Central memory CD4-positive, alpha-beta T cell (primary cell): ENCODE measurements at places on chromosomes 4 and X.

DNA sequence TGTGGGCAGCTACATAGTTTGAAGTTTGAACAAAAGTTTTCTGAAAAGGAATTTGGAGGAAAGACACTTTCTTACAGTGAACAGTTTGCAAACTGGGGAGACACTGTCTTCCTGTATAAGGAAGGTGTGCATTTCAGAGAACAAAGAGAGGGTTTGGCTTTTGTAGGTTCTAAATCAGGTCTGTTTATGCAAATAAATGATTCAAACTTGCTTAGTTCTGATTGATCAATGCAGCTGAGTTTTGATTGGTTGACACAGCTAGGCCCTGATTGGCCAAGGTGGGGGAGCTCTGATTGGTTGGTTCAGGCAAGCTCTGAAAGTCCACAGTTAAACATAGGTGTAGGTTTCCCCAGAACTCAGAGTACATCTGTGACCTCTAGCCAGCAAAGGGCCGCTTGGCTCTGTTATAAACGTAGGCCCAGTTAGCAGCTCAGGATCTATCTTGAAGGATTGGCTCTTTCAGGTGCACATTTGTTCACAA, 63.0 kb upstream of the ENPP6 start:
- DNase-seq: peak; percentile 43

DNA sequence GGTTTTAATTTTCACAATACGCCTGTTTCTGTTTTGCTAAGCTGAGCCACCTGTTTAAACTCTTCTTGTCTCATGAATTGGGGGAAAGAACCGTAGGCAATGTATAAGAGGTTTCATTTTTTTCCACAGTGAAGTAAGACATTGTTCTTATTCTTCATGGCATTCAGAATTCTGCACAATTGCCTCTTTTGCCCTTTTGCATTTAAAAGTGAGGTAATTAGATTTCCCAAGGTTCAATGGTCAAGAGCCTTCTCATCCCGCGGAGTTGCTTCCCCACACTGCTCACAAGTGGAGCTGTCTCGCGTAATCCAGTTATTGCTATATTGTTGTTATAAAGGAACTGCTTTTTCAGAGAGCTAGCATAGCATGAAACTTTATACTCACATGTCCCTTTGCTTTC, 90.9 kb upstream of the SPRY1 start:
- DNase-seq: no peak

DNA sequence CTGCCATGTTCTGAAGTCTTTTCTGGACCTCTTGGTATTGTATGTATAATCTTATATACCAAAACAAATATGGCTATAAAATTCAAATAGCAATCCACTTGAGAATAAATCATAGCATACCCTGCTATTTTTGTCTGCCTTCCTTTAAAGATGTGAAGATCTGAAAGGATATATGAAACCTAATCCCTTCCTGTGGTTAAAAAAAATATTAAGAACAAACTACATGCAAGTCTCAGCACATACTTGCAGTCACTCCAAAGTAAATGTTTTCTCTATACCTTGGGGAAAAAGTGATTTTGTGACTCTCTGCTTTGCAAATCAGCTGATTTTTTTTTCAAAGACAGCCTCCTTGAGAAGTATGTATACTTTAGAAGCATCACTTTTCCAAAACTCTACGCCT, 322.9 kb downstream of the ANKRD50 start:
- DNase-seq: no peak

DNA sequence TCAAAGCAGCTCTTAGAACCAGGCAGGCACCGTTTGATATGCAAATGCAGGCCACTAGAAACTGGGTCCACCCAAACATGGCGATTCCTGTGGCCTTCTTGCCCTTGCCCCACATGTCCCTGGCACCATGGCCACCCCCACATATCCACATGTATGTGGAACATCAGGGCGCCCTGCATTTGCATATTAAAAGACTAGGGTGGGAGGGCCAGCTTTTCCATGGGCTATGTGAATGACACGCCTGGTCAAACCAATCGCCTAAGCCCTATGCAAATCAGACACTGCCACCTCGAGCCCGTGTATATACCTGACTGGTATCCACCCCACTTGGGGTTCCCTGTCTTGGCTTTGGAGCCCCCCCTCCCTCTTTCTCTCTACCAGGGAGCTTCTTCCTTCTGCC, 107.0 kb downstream of the ABLIM2 start:
- no peak for DNase-seq

DNA sequence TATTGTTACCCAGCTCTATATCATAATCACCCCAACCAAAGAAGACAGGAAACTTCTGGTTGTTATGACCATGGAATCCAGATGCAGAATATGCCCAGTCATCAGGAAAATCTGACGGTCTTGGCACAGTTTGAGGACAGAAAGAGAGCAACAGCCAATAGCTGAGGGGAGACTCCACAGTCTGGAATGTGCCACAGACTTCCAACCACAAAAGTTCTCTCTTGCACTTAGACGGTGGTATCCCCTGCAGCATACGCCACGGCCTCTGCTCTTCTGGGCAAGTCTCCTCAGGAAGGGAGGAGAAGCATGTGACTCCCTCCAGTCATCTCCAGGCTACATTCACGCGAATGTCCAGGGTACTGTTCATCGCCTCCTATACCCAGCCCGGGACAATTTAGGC, 18.4 kb downstream of the ZNF827 start:
- DNase-seq: no peak

DNA sequence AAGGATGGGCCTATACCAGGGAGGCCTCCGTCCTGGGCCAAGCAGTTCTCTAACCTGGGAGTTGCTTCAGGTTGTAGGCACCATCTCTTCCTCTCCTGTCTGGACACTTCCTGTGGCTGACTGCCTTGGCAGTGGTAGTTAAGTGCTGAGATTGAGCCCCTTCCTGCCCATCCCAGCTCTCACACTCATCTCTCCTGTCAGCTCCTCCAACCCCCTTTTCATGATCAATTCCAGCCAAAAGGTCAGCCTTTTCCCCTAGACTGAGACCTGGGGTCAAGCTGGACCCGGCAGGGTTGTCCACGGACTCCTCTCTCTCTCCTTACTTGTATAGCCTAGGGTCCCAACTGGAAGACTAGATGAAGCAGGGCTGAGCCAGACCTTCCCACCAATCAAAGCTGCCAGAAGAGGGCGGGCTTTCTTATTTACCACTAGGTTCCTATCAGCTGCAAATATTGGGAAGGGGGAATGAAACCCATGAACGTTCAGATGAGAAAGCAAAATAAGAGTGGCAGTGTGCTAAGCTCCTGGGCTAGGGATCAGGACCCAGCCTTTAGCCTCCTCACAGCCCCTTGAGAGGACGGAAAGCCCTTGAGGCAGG, 34.5 kb downstream of the KDM5C start:
- DNase-seq: no peak

DNA sequence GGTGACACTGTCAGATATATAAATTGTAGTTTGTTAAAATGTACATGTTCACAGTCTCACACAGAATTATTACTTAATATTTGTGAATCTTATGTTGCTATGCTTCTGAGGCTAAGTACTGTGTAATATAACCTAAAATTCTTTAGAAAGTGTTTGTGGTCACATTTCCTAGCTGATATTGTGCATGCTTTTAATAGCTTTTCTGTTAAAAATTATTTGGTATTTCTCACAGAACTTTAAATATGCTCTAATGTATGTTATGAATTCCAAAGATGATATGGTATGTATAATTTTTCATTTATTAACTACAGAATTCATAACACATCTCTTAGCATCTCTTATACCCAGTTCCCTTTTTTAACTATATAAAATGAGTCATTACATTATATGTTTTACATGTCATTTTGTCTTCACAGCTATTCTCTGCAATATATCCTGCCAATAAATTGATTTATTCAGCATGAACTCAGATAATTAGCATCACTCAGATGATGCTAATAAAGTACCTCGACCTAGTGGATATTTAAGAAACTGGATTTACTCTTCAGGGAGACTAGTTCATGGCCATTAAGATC, 9.3 kb downstream of the PTPN13 start:
- no peak for DNase-seq

GRCh38 chr4:147284935-147285334, 196.0 kb upstream of the EDNRA start:
- no peak for DNase-seq

- DNase-seq: no peak
These were observed 49.5 kb upstream of the ENPP6 start for GRCh38 chr4:184267206-184267608.

DNA sequence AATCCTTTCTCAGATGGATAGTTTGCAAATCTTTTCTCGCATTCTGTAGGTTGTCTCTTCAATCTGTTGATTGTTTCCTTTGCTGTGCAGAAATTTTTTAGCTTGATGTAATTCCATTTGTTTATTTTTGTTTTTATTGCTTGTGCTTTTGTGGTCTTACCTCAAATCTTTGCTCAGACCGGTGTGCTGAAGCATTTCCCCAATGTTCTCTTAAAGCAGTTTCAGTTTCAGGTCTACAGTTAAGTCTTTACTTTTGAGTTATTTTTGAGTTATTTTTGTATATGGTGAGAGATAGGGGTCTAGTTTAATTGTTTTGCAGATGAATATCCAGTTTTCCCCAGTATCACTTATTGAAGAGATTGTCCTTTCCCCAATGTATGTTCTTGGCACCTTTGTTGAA, 18.2 kb upstream of the SLC25A14 start:
- DNase-seq: no peak

GRCh38 chr4:69038582-69038981, 57.7 kb upstream of the UGT2B7 start:
- no peak for DNase-seq

GRCh38 chr4:88527787-88528186, 4.2 kb upstream of the PYURF start:
- DNase-seq: no peak

DNA sequence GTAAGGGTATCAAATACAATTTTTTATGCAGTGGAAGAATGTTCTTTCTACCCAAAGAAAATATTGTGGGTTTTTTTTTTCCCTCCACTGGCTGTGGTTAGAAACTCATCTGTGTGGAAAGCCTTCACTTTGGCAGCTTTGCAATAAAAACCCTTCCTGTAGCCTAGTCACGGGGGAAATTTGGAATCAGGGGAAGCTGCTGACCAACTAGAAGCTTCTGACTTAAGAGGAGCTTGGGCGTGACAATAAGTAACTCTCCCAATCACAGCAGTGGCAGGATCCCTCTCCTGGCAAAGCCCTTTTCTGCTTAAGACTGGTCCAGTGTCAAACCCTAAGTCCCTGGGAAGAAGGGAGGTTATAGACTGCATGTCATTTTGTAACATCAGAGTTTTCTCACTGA, 87.9 kb downstream of the LRRC66 start:
- DNase-seq: no peak

GRCh38 chr4:12636191-12636590, 847.9 kb downstream of the RAB28 start:
- DNase-seq: no peak

DNA sequence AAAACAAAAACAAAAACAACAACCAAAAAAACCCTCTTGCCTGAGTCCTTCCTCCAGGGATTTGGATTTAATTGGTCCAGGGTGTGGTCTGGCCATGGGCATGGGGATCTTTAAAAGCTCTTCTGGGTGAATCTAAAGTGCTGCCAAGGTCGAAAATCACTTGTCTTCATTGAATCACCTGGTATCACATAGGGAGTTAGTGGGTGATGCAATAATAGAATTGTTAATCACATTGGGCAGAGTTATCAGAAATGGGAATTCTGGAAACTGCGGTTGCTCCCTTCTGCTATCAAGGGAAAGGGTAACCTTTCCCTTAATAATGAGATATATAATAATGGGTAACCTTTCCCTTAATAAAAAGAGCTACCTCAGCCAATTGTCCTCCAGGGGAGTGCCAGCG, 267.9 kb upstream of the KLF3 start:
- no peak for DNase-seq

- DNase-seq: no peak
These were observed 8.2 kb upstream of the ITM2A start for GRCh38 chrX:79375340-79375739.

DNA sequence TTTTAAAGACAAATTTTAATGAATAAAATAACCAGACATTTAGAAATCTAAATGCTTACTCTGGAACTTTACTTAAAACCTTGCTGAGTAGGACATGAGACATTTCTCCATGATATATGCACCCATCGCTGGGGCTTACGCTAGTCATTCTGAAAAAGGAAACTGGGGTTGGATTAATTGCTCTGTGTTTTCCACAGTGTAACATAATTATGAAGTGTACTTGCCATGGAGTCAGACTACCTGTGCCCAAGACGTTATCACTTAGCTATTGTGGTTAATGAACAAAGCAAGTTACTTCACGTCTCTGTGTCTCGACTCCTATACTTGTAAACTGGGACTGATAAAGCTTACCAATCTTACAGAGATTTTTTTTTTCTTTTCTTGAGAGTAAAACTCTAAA, 47.8 kb downstream of the SHISA3 start:
- DNase-seq: no peak

DNA sequence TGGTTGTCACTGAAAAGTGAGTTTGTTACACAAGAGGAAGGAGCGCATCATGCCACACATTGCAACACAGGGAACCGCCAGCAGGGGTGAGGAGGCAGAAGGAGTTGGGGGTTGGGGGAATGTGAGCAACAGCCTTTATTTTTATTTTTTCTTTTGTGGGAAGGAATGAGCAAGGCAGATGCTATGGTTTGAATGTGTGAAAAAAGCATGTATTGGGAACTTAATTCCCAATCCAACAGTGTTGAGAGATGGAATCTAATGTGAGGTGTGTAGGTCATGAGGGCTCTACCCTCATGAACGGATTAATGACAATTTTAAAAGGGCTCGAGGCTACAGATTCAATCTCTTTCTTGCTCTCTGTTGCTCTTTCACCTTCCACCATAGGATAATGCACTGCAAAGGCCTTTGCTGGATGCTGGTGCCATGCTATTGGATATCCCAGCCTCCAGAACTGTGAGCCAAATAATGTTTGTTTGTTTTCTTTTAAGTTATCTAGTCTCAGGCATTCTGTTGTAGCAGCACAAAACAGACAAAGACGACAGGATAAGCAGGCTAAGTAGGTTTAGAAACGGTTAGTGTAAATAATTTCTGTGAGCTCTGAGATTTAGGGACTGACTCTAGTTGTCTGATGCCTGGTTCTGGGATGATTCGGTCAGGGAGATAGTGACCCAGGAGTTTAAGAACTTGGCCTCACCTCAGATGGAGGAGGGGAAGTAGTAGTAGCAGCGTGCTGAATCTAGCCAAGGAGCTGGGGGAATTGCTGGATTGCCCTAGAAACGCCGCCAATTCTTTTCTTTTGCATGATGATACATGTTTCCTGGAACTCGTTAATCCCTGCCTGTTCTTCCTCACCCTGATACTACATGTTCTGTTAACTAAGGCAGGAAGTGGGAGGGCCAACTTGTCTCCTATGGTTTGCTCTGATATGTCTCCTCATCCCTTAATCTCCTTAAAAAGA, 156.6 kb upstream of the CTSO start:
- DNase-seq: no peak

DNA sequence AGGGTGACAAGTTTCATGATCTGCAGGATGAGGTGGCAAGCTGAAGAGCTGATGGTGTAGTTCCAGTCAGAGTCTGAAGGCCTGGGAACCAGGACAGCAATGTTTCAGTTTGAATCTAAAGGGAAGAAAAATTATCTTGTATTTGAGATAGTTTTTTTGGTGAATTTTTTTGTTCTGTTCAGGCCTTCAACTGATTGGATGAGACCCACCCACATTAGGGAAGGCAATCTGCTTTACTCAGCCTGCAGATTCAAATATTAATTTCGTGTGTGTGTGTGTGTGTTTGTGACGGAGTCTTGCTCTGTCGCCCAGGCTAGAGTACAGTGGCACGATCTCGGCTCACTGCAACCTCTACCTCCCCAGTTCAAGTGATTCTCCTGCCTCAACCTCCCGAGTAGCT, 22.1 kb upstream of the SMIM14 start:
- DNase-seq: no peak

- peak; percentile 7 for DNase-seq
These were observed 128.5 kb downstream of the PRSS12 start for GRCh38 chr4:118224243-118224829.
